Neural cell (in vitro differentiated cells): ENCODE measurements at places on chromosomes 13 and 19. TPM values are rescaled to one million over a fixed set of nuclear protein-coding genes. Genes with fewer than 3 reads are reported as not detected.

The APC2 gene
- polyA plus RNA-seq = 50.5 and 79.7 TPM in 2 replicates

The APBA3 gene
- 37.1 and 56.3 TPM in 2 replicates for polyA plus RNA-seq

The ZNF793 gene
- polyA plus RNA-seq = 39.6 and 53.7 TPM in 2 replicates

The SPATA13 gene
- polyA plus RNA-seq = 15.5 and 16.3 TPM in 2 replicates

The ZNF579 gene
- polyA plus RNA-seq = 7.4 and 10.8 TPM in 2 replicates

The HSPB6 gene
- not detected in 2 replicates for polyA plus RNA-seq

The PIBF1 gene
- 16.7 and 42.4 TPM in 2 replicates for polyA plus RNA-seq

The OR7C1 gene
- polyA plus RNA-seq = not detected in 2 replicates

The IL12RB1 gene
- not detected in 2 replicates for polyA plus RNA-seq

The TSSK6 gene
- polyA plus RNA-seq = 4.5 and 5.3 TPM in 2 replicates

The CPT1C gene
- 204 and 240 TPM in 2 replicates for polyA plus RNA-seq

The PEG3 gene
- 0.06 TPM in 1 of 2 replicates, not detected in the other for polyA plus RNA-seq

The KLF1 gene
- not detected in 2 replicates for polyA plus RNA-seq

The SMAD9 gene
- polyA plus RNA-seq = 2.3 and 2.5 TPM in 2 replicates

The JAK3 gene
- 0.04 and 0.11 TPM in 2 replicates for polyA plus RNA-seq

The WDFY2 gene
- 5.3 and 6.5 TPM in 2 replicates for polyA plus RNA-seq

The ZNF235 gene
- 7.0 and 12.6 TPM in 2 replicates for polyA plus RNA-seq

The ZNF497 gene
- 13.7 and 18.4 TPM in 2 replicates for polyA plus RNA-seq

The IRGC gene
- polyA plus RNA-seq = 0.51 TPM in 1 of 2 replicates, not detected in the other

The PABPC3 gene
- polyA plus RNA-seq = not detected in 2 replicates

The ZNF682 gene
- 52.2 and 57.1 TPM in 2 replicates for polyA plus RNA-seq

The CD22 gene
- not detected in 2 replicates for polyA plus RNA-seq

The RFPL4A gene
- not detected in 2 replicates for polyA plus RNA-seq

The NLRP5 gene
- not detected in 2 replicates for polyA plus RNA-seq

The ZNF559 gene
- 50.4 and 57.7 TPM in 2 replicates for polyA plus RNA-seq

The ZNF616 gene
- 9.7 and 10.9 TPM in 2 replicates for polyA plus RNA-seq

The CGB1 gene
- polyA plus RNA-seq = not detected in 2 replicates

The FGF14 gene
- polyA plus RNA-seq = 35.6 and 36.4 TPM in 2 replicates

The TNFRSF19 gene
- 2.3 and 3.3 TPM in 2 replicates for polyA plus RNA-seq

The OVOL3 gene
- not detected in 2 replicates for polyA plus RNA-seq

The GRK1 gene
- polyA plus RNA-seq = 0.06 and 0.10 TPM in 2 replicates

The EDNRB gene
- polyA plus RNA-seq = 0.20 TPM in 1 of 2 replicates, not detected in the other
